OCI-LY7 (cell line): ENCODE measurements at places on chromosomes 7 and 10.

DNA sequence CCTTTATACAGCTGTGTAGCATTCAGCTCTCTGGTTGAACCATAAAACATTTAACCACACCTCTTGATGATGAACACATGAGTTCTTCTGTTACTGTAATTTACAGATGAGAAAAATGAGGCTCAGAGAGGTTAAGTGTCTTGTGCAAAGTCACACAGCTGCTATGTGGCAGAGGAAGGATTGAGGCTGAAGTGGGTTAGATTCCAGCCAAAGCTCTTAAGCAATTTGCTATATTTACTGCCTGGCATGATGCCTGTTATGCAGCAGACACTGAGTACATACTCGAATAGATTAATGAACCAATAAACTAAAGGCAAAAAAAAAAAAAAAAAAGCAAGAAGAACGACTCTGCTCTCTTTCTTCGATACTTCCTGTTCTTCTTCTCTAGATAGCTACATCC, 35.7 kb downstream of the GFRA1 start:
- no peak for DNase-seq

DNA sequence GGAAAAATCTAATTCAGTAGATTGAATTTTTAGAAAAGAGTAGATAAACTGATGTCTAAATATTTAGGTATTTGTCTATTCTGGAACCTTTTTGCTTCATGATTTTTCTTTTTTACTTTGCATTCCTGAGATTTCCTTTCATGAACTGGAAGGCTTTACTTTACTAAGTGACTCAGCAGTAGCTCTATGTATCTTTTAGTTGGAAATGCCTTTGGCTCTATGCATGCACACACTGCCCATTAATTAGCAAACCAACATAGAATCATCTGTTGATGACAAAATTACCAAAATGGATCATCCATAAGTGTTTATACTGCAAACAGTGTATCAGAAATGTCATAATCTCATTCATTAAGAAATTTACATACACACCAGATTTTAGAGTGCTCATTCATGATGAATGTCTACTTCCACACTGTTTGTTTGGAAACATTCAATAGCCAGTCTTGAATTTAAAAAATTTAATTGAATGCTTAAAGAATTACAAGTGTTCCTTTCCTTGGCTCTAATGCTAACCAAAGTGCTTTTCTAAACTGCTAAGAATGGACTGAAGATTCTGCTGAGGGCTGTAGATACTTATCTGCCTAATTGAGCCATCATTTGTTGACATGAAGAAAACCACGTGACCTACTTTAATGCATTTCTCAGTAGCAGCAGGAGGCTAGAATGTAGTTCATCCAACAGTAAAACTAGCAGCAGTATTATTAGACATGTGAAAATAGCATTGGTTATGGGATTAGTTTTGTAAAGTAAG, 282.0 kb downstream of the ADK start:
- DNase-seq: no peak

DNA sequence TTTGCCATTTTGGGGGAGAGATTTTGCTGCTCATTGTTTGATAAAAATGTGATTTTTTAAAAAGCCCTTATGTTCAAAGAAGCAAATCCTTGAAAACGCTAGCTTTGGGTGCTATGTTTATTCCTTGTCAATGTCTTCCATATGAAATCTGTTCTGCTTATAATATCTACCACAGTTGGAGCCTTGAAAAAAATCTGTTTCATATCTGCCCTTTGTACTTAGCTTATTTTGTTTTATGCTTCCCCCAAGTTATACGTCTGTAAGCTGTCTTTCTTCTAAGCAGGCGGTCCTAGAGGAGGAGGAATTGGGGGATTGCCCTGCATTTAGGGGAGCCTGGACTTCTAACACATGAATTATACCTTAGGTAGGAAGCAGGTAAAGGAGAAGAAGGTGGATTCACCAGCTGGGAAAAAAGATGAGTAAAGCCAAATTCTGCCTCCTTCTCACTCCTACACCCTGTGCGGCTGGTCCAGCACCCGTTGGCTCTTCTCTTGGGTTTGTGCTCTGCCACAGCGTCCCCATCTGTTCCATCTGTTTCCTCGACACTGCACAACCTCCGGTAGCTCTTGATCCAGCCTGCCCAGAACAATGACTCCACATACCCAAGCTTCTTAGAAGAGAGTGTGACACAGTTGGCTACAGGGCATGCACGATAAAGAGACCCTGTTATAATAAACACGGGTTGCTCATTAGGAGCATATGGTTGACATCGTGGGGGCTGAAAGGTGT, 31.9 kb upstream of the NEUROD6 start:
- no peak for DNase-seq

DNA sequence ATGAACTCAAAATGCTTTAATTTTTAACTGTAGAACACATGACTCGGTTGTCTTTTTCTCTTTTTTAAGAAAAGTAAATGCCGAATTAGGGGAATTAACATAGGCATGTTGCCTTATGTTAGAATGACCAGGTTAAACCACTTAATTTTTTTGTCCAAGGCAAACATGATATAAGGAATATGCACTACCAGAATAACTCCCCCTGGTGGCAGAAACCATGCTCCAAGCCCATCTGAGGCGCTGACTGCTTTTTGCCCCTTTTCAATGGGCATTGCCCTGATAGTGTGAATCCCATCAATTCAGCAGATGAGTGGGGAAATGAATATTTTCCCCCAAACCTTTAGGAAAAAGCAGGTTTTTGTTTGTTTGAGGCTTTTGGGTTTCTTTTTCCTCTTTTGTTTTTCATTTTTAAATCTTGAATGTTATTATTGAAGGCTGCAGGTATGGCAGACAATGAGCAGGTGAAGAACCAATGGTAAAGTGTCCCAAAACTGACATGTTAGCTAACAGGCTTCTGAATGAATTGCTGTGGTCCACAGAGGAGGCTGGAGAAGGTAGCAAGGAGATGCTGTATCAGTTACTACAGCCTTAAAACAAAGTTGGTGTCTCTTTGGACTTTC, 284.3 kb downstream of the SORCS3 start:
- peak; percentile 46 for DNase-seq

DNA sequence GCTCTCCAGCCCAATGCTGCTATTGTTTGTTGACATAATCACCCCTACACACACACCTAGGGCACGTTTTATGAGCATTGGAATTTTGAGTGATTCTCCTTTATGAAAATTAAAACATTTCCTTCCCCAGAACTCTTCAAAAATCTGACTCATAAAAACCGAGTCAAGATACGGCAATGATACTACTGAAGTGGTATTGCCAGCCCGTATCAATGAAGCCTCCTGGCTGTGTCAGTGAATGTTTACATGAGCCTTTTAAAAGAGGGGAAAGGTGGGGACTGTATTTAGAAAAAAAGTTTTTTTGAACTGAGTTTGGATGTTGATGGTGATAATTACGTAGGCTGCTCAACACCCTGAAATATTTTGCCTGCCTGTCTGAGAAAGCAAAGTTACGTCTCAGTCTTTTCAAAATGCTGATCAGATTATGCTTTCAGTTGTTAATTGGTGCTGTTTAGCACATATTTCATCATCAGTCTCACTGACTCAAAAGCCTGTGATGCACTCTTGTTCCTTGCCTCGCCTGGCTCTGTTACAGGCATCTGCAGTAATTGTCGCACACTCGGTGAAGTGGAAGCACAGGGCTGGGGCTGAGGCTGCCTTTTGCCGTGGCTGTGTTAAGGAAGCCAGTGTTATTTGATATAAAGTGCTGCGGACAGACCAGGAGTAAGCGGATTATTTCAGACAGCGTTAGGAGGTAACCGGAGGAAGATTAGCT, 157.4 kb upstream of the TCF7L2 start:
- no peak for DNase-seq

GRCh38 chr10:2925631-2926030, 141.7 kb upstream of the PFKP start:
- no peak for DNase-seq

DNA sequence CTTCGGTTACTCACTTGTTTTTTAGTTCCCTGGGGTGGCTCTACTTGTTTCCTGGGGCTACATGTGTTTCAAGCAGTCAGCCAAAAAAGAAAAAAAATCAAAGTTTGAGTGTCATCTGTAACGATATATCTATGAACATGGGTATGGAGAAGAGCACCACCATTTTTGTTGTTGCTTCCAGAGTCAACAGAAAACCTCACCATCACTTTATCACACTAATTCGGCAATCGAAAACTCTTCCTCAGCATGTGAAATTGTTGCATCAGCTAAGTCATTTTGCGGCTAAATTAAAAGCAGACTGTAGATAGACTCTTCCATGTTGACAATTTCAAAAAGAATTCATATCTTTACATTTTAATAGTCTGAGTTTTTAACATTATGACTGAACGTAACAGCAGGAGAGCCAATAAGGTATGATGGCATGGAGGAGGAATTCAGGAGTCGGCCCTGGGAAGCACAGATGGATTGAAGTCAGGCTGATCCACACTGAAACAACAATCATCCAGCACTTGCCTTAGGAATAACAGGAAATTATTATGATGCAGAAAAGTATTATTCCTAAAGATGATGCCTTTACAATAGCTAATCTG, 455.7 kb upstream of the KLF6 start:
- DNase-seq: no peak

DNA sequence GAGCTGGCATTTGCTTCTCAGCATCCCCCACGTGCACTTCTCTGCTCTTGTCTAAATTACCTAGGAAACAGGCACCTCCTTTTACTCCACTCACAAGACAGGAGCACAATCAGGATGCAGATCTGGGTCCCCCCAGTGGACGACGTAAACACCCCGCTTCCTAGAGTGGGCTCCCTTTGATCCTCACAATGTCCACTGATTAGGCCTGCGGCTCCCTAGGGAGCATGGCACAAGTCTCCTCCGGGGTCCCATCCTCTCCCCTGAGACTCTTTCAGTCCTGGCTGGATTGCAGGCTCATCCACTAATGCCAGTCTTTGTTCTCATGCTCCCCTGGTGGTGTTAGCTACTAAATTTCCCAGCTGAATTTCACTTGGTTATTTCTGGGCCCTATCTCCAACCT, 98.3 kb downstream of the GLI3 start:
- DNase-seq: no peak

GRCh38 chr10:130014263-130015074, 50.4 kb upstream of the EBF3 start:
- no peak for DNase-seq

GRCh38 chr7:28782362-28782761, 175.8 kb downstream of the TRIL start:
- DNase-seq: no peak

DNA sequence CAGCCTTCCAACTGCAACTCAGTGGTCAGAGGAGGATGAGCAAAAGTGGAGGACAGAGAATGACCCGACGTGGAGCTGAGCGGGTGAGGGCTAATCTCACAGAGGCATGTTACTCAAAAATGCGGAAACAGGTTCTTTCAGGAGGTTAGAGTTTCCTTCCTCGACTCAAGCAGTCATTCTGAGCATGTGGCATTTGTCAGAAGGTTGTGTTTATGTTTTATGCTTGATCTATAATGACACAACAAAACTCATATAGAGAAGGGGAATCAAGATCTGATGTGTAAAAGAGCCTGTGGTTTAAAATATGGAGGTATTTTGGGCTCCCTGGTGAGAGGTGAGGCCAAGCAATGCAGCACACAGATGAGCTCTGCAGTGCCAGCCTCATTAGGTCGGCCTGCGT, 311.4 kb downstream of the ADARB2 start:
- DNase-seq: peak; percentile 27

GRCh38 chr7:17070231-17070708, 188.5 kb upstream of the AGR3 start:
- DNase-seq: no peak

DNA sequence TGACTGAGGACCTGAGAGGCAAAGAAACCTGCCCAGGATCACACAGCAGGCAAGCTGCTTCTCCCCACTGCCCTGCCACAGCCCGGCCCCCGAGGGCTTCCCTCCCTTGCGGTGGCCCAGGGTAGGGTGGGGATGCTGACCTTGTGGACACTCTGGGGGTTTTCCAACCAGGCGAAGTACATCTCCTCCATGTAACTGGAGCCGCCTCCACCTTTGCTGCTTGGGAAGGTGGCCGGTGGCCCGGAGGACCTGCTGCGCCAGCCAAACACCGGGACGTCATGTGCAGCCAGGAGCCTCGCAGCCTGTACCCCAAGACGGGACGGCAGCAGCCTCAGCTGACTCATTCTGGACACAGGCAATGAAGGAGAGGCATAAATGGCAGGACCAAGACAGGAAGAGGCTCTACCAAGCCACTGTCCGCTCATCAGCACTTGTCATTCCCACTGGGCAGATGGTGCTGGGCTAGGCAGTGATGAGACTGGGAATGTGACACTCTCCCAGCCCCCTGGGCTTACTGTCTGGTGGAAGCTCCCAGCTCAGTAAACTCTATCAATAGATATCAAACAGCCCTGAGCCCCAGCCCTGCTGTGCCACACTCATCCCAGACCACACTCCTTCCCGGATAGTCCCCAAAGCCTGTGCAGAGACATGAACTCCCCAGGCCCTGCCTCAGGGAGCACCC, 3.7 kb downstream of the OGDHL start:
- DNase-seq: no peak

- no peak for DNase-seq
These were observed 28.6 kb downstream of the RPS24 start for GRCh38 chr10:78062296-78062695.

- no peak for DNase-seq
These were observed 76.6 kb downstream of the CNNM2 start for GRCh38 chr10:102994531-102995295.

DNA sequence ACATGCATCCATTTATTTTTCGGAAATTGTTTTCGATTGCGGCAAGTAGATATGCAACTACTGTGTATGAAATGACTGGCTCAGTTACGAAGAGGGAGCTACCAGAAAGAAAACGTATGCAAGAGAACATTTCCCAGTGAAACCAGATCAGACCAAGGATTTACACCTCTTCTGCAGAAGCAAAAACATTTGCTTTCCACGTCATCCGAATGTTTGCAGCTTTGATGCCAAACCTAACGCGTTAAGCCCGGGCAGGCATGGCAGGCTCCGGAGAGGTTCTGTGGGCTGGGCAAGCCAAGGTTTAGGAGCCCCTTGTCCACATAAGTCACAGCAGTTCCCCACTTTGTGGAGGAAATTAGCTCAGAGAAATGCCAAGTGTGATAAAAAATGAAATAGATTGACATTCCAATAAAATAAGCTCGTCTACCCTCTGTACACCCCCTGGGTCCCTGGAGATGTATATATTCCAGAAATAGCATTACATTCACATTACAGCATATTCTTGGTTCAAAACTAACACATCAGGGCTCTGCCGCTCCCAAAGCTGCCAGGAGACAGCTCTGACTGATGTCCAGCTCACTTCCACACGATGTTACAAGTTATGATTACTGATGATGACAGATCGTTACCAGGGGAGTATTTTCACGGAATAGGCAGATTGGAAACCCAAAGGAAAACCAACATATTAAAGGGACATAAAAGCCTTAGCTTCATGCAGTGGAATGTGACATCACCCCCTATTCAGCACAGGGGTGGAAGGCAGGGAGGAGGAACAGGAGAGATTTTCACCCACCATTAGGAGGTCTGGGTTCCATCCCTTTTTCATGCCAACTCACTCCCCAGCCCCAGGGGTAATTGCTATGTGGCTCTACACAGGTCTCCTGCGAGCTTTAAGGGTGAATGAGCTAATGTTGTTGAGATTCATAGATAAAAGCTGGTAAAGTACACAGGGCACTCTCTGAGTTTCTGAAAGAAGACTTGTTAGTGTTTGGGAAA, 81.5 kb downstream of the LYZL1 start:
- DNase-seq: no peak

- no peak for DNase-seq
These were observed 708 bp upstream of the GPR85 start for GRCh38 chr7:113087071-113087998.

- DNase-seq: no peak
These were observed 35.4 kb upstream of the TECTB start for GRCh38 chr10:112247791-112248190.

- no peak for DNase-seq
These were observed 9.4 kb upstream of the PIK3CG start for GRCh38 chr7:106855540-106856132.
